Activated gamma-delta T cell treated with anti-CD3 and anti-CD28 coated beads, Interleukin-2, amount 50 U/mL, for 16 hours (primary cell): ENCODE measurements at places on chromosomes 2 and 18.

DNA sequence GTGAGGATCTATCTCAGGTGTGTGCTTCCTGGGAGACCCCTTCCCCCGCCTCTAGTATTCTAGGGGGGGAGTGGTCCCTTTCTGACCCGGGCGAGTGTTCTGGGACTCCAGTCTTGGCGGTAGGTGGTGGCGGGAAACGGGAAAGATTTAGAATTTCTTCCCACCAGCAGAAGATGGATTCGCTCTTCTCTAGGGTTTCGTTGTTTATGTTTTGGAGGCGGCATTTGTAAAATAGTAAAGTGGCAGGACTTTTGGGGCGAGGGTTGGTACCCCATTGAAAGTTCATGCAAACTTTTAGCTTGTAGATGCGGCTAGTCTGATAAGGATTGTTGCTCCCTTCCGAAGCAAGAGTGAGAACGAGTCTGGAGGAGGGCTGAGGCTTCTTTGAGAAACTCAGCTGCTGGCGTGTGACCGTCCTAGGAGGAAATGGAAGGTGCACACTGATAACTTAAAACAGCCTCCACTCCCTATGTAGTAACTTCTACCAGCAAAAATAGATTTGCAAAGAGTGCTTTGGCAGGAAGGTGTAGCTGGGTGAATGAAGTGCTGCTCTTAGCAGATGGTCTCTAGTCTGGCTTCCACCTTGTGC, 412 bp downstream of the GPD2 start:
- no peak for DNase-seq

DNA sequence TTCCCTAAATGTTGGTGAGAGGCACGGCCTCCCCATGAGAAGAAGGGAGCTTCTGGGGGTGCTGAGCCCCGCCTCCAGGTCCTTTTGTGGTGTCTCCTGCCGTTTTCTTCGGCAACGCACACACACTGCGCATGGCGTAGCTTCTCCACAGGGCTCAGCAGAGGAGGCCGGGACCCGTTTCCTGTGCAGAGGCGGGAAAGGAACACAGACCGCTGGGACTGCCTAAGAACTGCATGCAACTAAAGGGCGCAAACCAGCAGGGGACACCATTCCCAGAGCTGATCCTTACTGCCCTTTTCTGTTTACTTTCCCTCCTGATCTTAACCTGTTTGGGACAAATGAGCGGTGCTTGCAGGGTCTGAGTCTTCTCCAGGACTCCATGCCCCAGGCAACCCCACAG, 90.3 kb upstream of the CAPN13 start:
- DNase-seq, result no peak

DNA sequence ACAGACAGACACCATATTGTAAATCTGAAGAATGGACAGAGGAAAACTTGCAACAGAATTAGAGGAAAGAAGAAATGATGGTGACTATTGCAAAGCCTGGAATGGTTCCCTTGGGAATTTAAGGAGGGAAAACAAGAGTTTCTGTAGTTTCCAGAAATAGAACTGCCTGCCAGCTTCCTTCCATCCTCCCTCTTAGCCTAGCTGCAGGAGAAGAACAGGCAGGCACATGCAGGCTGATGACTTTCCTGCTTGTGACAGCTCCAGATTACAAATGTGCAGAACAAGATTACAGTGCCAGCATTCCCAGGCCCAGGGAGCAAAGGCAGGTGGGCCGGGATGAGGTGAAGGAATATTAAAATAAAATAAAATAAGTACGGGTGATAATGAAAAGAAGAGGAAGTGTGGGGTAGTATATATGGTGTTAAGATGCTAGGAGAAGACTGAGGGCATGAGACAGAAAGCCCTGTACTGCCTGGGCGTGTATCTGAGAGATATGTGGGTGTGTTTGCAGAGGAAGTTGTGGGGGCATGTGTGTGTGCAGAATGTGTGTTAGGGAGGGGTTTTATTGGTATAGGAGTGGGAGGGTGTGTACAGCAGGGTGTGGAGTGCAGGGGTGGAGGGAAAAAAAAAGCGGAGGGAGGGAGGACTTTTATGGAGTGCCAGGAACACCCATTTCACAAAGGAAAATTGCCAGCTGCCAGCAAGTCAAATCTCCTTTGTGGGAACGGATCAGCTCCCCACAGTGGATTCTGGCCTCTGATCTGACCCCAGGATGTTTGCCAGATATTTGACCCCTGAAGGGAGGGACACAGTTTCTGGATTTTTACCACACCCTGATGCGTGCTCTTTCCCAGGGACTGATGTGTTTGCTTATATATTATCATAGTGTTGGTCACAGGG, 43.9 kb upstream of the NEMP2 start:
- no peak for DNase-seq

DNA sequence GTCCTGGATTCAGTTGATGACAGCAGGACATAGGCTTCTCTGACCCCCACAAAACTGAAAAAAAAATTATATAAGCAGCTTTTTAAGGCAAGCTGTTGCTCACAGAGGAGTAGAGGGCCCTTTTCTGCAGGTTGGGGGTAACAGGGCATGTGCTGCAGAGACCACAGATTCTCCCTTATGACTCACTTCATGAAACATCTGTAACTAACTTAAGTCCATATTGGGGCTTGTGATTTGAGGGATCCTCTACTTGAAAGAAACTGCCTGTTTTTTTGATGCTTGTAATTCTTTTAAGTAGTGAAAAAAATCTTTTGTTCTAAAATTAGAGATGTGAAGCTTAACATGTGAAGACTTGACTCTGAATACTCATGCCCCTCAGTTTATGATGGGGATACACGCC, 33.4 kb downstream of the XRCC5 start:
- no peak for DNase-seq

DNA sequence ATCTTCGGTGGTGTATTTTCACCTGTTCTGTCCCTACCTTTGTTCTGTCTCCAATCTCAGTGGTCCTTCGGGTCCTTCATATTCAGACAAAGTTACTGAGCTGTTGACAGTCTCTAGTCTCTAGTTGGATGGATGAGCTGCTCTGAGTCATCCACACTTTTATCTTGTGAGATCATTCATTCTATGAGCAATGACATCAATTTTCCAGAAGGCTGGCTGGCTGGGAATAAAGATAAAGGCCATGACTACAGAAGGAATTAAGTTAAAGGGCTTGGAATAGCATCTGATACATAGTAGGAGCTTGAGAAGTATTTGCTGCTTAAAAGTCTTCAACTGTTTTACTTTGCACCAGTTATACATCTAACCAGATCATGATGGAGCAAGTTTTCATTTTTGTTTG, 43.1 kb upstream of the SLC39A10 start:
- DNase-seq, result no peak

- no peak for DNase-seq
Observed at GRCh38 chr2:180374502-180375281, 367.6 kb upstream of the CWC22 start.

DNA sequence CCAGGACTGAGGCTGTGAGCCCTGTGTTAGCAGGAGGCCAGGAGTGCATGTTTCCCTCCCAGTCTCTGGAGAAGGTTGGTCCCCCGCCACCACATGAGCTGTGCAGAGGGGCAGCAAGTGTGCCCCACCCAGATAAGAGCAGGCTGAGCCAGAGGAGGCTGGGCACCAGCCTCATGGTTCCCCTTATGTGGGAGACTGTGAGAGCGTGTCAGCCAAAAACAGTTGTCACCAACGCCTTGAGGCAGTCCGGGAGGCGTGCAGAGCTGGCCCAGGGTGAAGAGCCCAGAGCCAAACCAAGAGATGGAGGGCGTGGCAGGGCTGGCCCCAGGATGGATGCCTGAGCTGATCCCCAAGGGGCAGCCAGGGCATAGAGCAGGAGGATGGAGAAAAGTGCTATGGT, 128.7 kb upstream of the GLI2 start:
- DNase-seq, result no peak

DNA sequence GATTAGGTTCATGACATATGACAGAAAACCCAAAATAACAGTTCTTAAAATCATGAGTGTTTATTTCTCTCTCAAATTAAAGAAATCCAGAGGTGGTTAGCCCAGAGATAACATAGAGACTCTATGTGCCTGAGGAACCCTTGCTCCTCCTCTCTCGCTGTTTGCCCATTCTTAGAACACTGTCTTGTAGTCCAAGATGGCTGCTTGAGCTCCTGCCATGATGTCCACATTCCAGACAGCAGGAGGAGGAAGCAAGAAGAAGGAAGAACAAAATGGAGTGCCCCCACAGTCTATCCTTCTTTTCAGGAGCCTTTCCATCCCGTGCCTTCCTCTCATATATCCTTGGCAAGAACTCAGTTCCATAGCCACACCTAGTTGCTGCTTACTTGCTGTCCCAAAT, 13.9 kb upstream of the ST8SIA5 start:
- no peak for DNase-seq

DNA sequence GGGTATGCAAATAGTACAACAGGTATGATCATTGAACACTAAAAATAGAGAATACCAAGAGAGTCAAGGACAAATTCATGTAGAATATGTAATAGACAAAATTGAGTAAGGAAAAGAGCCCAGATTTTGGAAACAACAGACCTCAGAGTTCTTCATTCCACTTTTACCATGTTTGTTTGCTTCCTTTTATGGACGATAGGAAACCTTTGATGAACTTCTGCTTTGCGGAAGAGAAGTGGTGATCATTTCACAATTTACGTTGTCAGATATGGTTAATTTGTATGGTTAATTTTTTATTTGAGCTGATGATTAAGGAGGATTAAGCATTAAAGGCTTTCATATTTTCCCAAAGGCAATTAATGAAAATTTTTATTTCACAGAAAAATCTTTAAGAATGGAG, 16.3 kb downstream of the MARCHF7 start:
- no peak for DNase-seq

DNA sequence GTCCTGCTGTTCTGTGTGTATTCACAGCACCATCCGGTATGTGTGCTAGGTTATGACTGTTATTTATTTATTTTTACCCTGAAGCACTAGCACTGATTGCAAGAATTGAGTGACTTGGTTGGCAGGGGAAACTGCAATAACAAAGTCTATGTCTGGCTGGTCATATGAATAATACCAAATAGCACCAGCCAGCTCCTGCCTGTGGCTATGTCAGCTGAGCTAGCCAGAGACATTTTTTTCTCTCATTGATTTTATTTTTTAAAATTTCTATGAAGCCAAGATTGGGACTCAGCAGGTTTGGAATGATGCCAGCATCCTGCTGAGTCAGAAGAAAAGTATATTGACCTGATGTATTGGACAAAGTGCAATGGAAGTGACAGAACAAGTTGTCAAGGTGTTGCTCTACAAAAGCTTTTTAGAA, 188.5 kb upstream of the CDH2 start:
- DNase-seq, result no peak

- DNase-seq, result no peak
Observed at GRCh38 chr2:62140426-62141141, 55.3 kb upstream of the B3GNT2 start.

DNA sequence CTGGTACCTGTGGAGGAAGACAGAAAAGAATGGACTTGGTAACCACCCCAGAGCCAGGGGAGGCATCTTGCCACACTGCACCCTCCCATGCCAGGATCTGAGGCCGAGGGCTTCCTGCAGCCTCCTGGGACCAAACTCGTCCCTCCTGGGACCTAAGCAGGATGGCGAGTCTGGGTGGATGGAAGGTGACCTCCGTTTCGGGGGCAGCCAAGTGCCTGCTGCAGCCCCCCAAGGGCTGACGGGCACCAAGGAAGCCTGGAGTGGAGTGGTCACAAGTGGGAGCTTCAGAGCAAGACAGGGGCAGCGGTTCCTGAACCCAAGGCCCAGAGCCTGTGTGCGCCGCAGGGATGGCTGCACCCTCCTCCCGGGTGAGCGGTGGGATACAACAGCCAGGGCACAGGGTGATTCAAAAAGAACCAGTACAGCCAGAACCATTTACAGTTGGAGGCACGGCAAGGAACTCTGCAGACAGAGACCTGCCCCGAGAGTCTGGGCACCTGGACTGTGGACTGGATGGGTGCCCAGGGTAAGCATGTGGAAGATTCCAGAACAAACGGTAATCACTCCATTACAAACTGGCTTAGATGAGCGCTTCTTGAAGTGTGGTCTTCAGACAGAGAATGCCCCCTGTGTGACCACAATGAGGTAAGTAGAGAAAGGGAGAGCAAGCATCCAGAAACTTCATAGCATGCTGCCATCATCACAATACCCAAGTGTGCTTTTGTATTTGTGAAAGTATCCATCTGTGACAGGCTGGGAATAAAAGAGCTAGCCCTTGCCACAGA, 12.1 kb downstream of the HS1BP3 start:
- no peak for DNase-seq

GRCh38 chr18:56238576-56238975, 399.8 kb downstream of the TXNL1 start:
- no peak for DNase-seq

DNA sequence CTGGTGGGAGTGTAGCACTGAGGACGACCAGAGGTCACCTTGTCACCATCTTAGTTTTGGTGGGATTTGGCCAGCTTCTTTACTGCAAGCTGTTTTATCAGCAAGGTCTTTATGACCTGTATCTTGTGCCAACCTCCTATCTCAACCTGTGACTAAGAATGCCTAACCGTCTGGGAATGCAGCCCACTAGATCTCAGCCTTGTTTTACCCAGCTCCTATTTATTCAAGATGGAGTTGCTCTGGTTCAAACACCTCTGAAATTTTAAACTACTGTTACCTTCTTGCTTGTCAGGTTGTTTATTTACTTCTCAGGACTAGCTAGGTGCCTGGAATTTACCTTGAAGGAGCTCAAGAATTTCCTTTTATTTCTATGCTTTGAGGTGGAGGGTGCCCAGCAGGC, 9.5 kb upstream of the KCNG3 start:
- no peak for DNase-seq

GRCh38 chr2:170425281-170425751, 247.4 kb downstream of the MYO3B start:
- no peak for DNase-seq

- no peak for DNase-seq
Observed at GRCh38 chr18:32439241-32439640, 31.4 kb downstream of the GAREM1 start.

DNA sequence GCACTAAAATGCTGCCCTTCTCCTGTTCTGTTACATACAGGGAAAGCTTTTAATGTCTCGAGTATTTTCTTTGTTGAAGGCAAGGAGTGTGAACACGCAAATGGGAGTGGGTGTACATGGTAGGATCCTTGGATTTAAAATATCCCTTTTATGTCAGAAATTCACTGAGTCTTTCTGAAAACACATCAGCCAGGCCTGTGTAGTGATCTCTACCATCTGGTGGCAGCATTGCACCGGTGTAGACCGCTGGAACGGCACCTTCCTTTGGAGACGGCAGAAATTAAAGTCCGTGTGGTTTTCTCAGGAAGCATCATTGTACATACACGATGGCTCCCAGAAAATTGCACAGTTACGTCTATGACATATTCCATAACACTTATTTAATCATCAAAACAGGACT, 515.8 kb downstream of the GALR1 start:
- DNase-seq, result no peak

DNA sequence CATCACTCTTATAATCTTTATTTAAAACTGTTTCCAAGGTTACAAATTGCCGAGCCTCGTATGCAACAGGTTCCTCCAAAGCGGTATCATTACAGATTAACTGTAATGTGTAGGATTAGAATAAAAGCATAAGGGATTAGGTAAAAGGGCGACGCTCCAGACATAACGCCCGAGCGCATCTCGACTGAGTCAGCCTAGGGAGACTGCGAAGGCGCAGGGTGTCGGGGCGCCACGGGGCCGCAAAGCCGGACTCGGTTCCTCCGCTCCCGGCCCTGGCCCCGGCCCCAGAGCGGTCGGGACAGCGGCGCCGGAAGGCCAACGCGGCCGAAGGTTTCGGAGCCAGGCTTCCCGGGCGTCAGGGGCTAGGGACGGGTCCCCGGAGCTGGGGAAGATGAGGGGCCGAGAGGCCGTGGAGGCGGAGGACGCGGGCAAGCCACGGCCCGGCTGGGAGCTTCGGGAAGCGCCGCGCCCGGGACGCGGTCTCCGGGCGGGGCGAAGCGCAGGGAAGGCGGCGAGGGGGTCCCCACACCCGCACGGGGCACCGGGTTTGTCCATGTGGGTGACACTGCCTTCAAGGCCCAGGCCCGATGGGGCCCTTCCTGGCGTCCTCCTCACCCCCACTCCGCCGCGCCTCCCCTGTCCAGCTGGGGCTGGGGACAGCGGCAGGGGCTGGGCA, 12.9 kb upstream of the SIX3 start:
- DNase-seq, result no peak
